Type B pancreatic cell (in vitro differentiated cells): ENCODE measurements at places on chromosomes 16 and 17.

GRCh38 chr17:26963163-26963503 is 330.8 kb upstream of the WSB1 start:
- no peak for DNase-seq

DNA sequence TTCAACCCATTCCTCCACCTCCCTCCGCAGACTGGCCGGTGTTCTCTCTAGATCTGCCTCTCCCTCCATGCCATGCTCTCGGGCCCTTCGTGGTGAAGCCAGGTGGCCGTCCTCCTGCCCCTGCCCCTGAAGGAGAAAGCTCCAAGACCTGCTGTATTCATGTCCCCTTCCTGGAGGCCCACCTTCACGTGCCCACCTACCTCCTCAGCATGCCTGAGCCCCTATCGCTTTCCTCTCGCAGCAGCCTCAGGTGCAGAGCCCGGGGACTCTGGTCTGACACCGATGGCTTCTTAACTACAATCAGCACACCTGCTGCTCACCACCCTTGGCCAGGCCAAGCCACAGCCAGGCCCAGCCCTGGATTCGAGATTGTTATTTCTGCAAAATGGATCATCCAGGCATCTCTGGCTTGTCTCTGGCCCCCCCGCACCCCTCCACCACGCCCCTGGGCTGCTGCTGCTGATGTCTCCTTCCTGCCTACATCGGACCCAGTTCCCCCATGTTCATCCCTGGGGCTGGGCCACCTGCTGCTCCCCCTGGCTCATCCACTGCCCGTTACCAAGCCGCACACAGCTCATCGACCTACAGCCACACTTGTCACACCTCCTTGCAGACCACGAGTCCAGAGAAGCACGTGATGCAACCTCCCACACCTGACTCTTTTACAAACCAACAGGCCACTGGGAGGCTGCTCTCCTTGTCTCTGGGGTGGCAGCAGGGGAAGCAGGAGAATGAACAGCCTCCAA is 32.5 kb upstream of the TNFRSF13B start:
- DNase-seq = no peak

DNA sequence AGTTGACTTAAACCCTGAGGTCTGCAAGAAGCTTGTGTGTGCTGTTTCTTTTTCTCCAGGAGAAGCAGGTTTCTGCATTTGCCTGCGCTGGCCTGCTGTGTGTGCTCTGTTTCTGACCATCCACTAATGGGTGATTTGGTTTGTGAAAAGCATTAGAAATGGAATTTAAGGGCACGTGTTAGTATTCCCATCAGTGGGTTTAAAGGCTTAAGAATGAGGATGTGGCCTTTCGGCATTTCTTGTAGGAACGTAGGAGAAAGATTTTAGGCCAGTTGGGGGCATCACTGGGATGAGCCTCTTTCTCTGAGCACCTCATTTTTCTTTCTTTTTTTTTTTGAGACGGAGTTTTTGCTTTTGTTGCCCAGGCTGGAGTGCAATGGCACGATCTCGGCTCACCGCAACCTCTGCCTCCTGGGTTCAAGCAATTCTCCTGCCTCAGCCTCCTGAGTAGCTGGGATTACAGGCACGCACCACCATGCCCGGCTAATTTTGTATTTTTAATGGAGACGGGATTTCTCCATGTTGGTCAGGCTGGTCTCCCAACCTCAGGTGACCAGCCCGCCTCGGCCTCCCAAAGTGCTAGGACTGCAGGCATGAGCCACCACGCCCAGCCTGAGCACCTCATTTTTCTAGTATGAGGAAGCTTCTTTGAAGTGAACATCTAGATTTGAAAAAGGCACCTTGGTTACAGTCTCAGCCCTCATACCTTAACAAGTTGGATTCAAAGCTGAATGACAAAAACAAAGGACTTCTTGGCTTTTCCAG is 110.3 kb downstream of the BANP start:
- DNase-seq = no peak

DNA sequence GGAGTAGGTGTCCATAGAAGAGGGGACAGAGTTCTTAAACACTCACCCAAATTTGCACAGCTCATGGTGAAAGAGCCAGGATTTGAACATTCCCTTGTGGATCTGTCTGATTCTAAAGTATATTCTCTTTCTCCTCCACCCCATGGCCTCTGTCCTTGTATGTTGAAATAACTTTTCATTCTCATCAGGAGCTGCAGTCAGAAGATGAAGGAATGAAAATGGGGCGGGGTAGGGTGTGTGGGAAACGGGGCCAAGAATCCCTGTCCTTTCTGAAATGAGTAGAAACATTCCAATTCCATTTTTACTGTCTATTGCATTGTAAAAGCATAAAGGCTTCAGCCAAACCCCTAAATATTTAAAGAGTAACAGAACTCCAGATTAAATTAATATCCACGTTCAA is 42.8 kb downstream of the NOG start:
- no peak for DNase-seq

GRCh38 chr17:75778861-75779249 is 5.8 kb upstream of the UNK start:
- DNase-seq = no peak

- no peak for DNase-seq
Measured at GRCh38 chr16:12150600-12150999, 174.1 kb downstream of the SNX29 start.

- DNase-seq = no peak
Measured at GRCh38 chr16:70659546-70659945, 13.2 kb downstream of the IL34 start.

DNA sequence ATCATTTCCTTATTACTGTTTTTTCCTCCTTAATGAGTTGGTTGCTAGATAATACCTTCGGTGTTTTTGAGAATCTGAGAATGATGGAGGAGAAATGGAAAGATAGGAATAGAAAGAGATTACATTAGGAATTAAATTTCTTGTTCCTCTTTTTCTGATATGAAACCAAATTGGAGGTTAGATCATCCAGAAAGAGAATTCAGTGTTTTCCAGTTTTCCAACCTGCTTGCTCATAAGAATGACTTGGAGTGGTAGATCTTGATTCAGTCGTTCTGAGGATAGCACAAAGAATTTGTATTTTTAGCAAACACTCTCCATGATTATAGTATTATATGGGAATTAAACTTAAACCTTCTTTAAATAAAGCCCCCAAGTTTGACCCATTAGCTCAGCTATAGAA is 35.9 kb downstream of the PITPNC1 start:
- no peak for DNase-seq

DNA sequence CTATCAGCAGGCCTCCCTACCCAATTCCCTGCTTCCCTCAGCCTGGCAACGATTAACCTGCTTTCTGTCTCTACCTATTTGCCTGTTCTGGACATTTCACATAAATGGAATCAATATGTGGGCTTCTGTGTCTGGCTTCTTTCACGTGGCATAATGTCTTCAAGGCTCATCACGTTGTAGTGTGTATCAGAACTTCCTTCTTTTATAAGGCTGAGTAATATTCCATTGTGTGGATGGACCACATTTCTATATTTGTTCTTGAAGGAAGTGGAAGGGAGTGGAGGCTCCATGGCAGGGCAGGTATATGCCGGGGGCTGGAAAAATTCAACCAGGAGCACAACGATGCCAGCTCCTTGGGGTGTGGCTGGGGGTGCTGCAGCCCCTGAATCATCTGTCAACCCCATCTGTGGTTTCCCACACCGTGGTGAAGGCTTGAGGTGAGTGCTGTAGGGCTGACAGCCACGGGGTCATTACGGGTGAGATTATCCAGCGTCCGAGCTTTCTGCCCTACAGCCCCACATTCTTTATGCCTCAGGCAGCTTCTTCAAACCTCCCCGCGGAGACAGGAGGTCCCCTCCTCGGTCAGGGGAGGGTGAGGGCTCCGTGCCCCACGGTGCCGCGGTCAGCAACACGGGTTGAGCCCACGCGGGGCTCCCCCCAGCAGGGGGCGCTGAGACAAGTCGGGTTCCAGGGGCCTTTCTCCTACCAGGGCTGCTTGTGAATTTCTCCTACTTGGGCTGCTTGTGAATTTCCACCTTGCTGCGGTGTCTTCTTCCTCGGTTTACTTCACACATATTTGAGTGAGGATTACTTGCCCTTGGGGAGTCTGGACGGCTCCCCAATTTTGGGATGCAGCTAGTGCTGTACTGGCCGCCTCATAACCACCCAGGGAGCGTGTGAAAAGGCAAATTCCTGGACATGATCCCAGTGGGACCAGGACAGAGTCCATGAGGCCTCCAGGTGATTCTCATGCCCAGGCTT is 18.3 kb upstream of the WFIKKN2 start:
- no peak for DNase-seq

DNA sequence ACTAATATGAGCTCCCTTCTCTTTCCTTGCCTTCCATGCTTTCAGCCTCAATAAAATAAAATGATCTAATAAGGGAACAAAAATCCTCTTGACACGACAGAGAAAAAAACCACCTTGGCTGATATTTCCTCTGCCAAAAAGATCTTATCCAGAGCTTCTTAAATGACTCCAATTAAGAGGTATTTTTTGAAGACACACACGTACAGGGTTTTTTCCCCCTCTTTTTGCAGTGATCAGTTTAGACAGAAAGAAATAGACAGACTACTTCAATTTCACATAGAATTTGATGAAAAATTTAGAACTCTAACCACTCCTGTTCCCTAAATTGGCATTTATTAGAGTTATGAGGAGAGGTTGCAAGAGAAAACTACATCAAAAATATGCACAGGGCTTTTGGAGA is 217.2 kb upstream of the CDH11 start:
- DNase-seq = no peak

DNA sequence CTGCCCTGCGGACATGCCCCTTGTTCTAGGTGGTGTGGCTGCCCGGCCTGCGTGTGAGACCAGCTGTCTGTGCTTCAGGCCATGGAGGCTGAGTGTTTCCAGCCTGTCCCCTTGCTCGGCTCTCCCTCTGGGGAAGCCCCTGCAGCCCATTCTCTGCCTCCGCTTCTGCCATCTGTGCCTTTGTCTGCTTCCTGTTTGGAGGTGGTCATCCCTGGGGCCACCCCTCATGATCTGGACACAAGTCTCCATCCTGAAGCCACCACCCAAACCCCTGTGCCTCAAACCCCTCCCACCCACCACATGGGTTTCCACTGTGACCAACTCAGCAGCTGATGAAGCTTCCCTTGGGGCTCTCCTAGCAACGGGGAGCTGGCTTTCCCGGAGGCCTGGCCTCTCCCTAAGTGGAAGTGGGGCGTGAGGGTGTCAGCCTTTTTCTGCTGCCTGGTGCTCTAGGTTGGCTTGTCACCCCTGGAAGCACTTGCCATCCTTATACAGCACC is 184.9 kb downstream of the SEC14L1 start:
- DNase-seq = peak; percentile 44

DNA sequence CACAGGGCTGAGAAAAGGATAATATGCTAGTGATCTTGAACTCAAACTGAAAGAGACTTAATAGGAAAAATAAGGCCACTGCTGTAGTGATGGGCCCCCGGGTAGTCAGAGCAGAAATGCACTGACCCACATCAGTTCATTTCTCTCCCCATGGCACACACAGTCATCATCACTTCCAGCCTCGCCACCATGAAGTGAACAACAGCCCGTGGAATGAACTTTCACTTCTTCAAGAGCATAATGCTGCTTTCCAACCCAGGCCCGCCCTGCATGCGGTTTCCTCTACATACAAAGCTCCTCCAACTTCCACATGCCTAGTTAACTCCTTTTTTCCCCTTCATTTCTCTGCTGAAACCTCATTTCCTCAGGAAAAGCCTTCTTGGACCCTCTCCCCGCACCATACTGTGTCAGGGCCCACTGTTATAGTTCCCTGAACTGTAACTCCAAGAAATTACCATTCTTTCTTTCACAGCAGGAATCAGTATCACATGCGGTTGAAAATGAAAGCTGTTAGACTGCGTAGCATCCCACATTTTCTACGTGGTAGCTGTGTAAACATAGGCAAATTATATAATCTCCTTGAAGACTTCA is 65.8 kb upstream of the SMIM36 start:
- no peak for DNase-seq

DNA sequence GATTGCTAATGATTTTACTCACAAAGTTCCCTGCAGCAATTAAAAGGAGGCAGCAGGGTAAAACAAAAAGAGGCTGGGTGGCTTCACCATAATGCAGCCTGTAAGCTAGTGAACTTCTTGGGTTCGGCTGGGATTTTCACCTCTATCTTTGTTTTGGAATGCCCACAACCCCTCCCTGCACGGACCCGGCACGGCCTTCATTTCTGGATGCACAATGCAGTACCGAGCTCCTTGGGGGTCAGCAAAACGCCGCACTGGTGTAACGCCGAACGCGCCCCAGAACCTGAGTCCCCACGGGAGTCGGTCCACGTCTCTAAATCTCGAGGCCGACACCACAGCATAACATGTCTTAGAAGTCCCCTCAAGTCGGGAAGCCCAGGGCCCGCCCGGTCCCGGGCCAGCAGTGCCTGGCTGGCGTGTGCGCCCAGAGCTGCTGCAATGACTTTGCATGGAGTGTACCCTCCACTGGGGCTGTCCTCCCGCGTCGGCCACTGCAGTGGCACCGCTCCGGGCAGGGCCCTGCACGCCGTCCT is 759 bp downstream of the UBE2O start:
- no peak for DNase-seq

GRCh38 chr17:385178-385835 is 32.7 kb upstream of the RPH3AL start:
- peak; percentile 76 for DNase-seq

DNA sequence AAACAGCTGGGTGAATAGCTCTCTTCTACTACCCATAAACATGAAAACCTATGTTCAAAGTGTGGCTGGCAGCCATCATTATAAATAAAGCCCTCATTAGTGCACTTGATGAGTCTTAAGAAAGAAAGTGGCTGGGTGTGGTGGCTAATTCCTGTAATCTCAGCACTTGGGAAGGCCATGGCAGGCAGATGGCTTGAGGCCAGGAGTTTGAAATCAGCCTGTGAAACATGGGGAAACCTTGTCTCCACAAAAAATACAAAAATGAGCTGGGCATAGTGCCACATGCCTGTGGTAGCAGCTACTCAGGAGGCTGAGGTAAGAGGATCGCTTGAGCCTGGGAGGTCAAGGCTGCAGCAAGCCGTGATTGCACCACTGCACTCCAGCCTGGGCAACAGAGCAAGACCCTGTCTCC is 28.3 kb upstream of the APPBP2 start:
- DNase-seq = no peak

DNA sequence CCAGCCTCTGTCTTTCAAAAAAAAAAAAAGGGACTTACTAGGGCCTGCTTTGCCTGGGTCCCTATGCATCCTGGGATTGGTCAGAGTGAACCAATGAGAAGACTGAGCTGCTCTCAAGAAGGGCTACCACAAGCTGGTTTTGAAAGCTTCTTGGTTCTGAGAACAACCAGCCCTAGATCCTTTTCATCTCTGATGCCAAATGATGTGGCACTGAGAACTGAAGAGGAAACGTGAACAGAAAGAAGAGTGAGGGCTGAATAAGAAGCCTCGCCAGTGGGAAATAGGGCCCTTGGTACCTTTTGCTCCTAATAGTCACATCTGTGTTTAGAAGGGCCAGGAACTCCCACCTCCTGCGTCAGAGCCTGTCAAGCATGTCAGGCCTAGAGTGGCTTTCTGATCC is 10.7 kb downstream of the TACO1 start:
- DNase-seq = no peak
